ENCODE measurements at places on chromosomes 12 and 14.

GRCh38 chr12:108337235-108338223, 1.6 kb downstream of the CMKLR1 start:
- no peak for DNase-seq

DNA sequence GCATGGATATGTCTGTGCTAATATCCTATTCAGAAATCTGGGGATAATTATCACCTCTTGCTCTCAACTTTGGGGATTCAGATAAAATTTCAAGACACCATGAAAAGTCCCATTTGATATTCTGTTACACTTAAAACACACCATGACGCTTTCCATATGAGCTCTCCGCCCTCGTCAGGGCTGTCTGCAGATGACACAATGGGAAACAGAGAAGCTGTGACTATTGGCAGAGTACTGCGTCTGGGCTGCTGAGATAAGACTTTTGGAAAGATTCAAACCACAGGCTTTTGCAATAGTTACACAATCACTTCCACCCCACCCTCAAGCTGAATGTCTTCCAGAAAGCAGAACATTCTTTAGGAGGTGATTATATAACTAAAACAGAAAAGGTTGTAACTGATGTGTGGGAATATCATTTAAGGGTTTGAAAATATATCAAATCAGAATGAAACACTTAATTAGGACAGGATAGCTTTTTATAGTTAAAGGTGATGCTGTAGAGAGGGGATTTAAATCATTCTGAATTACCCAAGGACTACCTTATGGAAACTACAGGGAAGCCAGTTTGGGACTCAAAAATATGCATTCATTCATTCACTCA, 75.3 kb upstream of the TMPO start:
- DNase-seq = peak; percentile 15

DNA sequence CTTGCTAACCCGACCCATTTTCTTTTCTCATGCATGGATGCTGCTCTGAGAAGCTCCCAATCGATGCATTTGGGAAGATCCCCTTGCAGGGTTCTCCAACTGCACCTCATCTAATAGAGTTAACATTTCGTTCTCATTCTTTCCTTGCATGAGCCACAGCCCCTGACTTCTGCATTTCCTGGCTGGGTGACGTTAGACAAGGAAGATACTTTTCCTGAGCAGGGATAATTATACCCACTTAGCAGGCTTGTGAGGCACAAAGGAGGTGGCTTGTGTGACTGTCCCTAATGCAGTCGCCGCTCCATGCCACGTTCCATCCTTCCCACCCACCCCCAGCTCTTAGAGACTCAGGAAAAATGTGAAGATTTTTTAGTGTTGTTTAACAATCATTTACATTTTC, 195.1 kb downstream of the CHST11 start:
- DNase-seq = no peak

DNA sequence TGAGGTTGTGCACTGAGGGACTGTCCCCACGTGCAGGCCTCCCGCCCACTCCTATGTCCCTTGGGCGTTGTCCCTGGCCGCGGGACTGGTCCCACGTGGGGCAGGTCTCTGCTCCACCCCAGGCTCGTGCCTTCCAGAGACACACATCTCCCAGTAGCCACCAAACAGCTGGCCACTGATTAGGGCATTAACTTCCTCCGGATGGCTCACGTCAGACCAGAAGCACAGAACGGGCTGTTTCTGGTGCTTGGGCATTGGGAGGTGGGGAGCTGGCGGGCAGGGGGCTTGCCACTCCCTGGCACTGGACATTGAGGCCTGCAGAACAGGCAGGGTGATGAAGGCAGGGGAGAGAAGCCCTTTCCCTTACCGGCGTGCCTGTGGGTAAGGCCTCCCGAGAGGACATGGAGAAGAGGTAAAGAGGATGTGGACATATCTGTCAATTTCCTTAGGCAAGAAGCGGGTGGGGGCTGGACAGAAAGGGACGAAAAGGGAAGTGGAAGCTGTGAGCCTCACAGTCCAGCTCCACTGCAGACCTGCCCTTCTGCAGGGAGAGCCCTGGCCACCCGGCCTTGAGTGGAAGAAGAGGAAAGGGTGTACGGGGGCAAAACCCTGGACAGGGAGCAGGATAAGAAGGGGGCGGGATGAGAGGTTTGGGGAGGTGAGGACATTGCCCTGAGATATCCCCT, 101.2 kb downstream of the NINJ2 start:
- no peak for DNase-seq

GRCh38 chr14:61266891-61267740, 14.0 kb downstream of the TMEM30B start:
- no peak for DNase-seq

DNA sequence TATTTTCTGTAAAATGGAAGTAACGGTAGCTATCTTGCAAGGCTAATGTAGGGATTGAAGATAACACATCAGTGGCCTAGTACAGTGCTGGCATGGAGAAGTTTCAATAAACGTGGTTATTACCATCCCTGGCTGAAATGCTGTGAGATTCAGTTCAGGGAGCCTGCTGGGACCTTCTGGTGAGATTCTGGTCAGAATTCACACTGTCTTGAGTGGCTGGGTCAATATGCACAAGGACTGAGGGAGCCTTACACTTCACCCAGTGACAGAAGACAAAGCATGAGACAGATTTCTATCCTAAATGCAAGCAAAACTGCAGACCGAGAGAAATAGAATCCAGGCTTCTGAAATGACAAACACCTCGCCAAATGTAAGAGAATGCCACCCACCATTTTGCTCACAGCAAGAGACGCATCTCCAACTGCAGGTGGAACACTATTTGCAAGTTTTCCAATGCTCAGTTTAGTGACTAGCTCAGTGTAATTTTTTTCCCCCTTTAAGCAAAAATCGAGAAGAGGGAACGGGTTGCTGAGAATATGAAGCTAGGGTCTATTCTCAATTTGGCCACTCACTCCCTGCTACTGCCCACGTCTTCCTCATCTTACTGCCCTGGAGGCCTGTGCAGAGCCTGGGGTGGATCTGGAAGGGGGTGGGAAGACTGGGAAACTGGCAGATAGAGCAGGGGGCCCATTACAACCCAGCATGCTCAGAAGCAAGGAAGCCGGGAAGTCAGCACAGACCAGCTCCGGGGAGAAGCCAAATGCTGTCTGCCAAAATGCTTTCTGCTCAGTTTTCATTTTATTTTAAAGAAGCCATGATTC, 201.3 kb downstream of the TTC7B start:
- DNase-seq = no peak

- no peak for DNase-seq
These were observed 25.4 kb downstream of the SRRM4 start for GRCh38 chr12:119006746-119007145.
